Pons (tissue), 1 donor: ENCODE measurements at places on chromosomes 5 and 9.
A peak's percentile ranks its signal among the peaks of the same experiment; 100 is the strongest.

- DNase-seq: no peak
Observed at GRCh38 chr9:105194234-105194633, 50.2 kb upstream of the SLC44A1 start.

DNA sequence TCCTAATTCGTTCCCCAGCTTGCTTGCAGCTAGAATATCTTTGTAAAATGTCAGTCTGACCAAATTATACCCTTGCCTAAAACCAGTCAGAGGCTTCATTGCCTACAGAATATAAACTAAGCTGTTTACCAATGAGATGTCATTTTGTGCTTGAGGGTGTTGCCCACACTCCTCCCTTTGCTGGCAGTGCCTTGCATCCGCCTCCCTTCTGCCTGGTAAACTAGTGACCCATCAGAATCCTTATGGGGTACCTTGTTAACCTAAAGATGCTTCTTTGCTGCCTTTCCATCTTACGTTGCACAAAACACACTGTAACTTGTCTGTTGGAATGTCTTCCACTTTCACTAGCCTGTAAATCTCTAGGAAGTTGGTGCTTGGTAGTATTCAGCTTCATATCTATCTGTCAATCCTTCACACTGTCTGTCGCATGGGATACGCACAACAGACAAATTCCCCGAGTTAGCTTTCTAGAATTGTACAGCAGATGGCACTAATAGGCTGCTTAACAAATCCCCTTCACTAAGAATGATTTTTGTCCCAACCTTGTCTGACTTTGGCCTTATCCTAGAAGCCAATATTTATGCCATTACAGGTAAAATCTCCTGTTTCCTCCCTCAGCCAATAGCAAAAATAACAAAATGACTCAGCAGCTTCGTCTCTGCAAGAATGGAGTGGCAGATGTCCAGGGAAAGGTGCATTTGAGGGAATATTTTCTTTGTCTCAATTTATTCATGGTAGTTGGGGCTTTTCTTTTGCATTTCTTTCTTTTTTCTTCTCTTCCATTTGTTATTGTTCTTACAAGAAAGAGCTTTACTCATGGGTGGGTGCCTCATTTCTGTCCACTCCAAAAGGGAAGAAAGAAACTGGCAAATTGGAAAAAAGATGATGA is 3.0 kb downstream of the NUDT2 start:
- DNase-seq: peak; percentile 97

DNA sequence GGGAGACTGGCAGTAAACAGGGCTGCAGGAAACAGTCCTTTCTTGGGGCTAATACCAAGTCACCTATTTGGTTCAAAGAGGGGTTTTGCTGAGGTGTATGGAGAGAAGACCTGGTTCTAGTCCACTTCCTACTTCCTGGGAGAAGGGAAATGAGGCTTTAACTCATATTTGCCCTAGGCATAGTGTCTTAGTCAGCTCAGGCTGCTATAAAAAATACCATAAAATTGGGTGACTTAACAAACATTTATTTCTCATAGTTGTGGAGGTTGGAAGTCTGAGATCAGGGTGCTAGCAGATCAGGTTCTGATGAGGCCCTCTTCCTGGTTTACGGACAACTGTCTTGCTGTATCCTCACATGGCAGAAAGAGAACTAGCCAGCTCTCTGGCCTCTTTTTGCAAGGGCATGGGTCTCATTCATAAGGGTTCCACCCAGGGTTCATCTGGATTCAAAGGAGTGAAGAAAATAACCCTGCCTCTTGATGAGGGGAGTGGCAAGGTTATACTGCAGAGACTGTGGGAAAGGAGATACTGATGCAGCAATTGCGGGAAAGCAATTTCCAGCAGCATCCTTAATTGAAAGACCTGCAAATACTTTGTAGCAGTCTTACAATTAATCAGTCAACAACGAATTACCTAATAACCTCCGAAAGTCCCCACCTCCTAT is 40.5 kb downstream of the ANKDD1B start:
- no peak for DNase-seq

DNA sequence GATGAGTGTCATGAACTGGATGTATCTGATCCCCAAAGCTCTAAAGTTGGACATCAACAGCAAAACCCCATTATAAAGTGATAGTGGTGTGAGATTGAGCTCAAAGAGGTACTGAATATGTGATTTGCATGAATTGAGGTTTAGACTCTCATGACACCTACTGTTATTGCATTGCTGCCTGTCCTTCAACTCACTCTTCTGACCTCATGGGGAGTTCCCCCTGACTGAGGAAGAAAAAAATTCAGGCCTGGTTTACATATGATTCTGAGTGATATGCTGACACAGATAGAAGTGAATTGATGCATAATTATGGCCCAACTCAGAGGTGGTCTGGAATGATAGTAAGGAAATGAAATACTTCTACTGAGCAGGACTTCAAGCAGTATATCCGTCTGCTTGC is 76.2 kb upstream of the CHD1 start:
- DNase-seq: no peak

DNA sequence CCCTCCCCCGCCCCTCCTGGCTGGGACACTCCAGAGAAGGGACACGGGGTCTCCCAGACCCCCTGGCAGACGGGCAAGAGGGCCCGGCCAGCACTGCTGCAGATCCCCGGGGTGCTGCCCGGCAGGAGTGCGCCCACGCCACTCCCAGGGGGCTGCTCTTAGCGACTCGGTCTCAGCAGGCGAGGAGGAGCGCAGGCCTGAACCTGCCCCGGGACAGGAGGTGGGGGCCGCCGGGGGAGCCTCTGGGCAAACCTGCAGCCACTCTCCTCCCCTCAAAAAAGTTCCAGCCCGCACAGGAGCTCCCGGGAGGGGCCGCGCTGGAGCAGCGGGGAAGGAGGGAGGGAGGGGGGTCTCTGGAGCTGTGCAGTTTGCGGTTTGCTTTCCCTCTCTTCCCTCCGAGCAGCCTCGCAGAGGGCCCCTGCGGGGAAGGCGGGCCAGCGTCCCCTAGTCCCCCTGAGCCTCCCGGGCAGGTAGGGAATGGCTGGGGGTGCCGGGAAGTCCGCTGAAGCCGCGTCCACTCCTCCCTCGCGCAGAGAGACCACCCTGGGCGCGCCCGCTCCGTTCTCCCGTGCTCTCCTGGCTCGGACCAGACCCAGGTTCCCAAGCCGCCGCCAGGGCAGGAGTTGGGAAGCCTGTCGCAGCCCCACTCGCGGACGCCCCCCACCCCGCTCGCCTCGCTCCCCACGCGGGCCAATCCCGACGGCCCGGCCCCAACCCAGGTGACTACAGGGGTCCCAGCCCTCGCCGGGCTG is 44.2 kb downstream of the NACC2 start:
- DNase-seq: no peak

DNA sequence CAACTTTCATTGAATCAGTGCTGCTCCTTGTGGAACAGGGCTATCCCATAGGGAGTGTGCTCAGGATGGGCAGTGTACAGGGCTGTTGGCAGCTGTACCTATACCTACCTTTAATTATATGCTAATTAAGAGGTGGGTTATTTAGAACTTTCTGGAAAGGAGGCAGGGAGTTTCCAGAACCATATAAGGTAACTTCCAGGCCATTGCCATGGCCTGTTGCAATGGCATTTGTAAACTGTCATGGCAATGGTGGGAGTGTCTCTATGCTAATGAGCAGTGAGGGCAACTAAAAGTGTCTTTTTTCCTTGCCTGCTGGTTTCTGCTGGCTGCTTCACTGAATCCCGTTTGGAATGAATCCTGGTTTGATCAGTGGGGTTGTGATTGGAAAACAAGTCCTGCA is 2.3 kb upstream of the ARHGAP26 start:
- DNase-seq: no peak

- no peak for DNase-seq
Observed at GRCh38 chr5:20286512-20286911, 298.5 kb upstream of the CDH18 start.

- peak; percentile 57 for DNase-seq
Observed at GRCh38 chr5:88664645-88665044, 218.3 kb downstream of the MEF2C start.

DNA sequence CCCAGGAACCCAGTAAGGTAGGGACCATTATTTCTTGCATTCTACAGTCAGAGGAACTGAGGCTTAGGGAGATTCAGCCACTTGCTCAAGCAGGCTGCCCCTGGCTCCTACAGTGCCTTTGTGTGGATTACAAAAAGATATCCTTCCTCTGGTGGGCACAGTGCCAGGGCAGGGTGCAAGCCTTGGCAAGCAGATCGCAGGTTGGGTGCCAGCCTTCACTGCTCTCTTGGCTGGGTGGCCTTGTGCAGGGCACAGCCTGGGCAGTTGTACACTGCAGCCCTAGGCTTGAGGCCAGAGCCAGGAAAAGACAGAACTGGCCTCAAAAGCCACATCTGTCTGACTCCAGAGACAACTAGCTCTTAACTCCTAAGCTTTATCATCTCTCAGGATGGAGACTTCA is 15.0 kb downstream of the DOCK2 start:
- DNase-seq: peak; percentile 11

DNA sequence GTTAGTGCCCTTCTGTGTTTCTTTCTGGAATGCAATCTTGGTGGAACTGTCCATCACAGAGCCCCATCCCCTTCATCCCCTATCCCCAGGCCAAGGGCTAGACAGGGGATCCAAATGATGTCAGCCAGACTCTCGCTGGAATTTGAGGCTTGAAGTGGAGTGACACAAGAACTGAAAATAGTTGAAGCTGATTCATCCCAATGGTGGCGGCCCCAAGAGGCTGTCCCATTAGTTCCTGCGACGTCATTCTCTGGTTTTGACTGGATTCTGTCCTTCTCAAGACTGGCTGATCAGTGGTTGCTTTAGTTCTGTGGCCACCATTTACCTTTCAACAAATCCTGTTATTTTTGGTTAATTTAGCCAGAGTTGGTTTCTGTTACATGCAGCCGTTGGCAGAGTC is 59.9 kb downstream of the SUB1 start:
- no peak for DNase-seq

- DNase-seq: no peak
Observed at GRCh38 chr5:69497006-69497520, 4.5 kb downstream of the OCLN start.

GRCh38 chr5:68406767-68407241 is 191.2 kb downstream of the PIK3R1 start:
- DNase-seq: no peak

GRCh38 chr5:171315386-171315891 is 6.4 kb downstream of the TLX3 start:
- DNase-seq: no peak

DNA sequence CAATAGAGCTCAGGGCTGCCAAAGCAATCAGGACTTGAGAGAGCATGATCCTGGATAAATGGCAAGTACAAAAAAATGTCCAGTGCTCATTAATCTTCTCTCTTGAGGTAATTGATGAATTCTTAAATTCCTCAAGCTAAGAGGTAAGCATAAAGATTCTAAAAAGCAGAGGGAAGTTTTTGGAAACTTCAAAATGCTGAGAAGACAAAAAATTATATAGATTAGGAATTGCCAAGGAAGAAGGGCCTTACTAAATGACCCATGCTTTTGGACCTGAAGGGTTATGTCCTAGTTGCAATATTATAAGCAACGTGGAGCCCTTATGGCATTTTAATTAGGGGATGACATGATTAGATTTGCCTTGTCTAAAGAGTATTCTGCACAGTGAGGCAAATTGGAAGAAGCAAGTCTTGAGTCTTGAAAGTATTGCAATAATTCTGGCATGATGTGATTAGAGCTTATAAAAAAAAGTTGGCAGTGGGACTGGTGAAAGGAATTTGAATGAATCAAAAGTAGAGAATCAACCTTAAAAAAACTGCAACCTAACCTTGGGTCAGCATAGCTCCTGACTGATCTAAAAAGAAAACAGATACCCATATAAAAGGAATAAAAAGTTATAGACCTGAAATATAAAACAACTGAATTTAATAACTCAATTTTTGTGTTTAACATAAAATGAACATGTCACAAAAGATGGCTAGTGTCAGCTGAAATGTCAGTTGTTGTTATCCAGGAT is 323.8 kb upstream of the ARRDC3 start:
- DNase-seq: no peak

GRCh38 chr9:109912726-109913460 is 132.9 kb downstream of the PALM2AKAP2 start:
- DNase-seq: no peak

DNA sequence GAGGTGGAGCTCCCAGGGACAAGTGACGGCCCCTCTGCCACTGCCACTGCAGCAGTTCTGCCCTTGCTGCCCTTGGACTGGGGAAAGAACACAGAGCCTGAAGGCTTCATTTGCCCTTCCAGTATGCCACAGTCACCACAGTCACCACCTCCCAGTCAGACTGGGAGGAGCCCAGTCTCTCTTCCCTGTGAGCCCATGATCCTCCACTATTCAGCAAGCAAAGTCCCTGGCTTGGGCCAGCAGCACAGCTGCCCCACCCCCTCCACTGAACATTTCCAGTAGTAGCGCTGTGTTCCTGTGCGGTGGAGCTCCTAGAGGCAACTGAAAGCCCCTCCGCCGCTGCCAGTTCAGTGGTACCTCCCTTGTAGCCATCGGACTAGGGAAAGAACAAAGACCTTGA is 329.4 kb downstream of the MAN2A1 start:
- DNase-seq: no peak

GRCh38 chr9:129750013-129750638 is 2.7 kb downstream of the PTGES start:
- no peak for DNase-seq

DNA sequence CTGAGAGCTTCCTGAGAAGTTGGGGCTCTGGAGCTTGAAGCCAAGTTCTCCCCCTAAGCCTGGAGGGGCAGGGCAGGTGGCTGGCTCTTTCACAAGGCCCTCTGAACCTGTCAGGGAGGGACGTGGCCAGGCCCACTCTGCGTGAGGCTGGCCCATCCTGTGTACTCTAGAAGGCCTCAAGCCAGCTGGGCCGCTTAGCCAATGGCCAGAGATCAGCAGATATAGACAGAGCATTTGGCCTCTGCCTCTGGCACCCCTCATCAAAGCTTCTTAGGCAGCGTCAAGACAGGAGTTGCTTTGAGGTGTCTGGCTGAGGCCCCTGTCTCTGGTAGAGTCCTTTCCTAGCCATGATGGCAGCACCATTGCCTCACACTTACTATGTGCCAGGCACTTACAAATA is 105.6 kb downstream of the FGF18 start:
- no peak for DNase-seq

- no peak for DNase-seq
Observed at GRCh38 chr5:16791904-16792597, 144.0 kb downstream of the MYO10 start.

- no peak for DNase-seq
Observed at GRCh38 chr9:7387840-7388239, 411.7 kb downstream of the DMAC1 start.

DNA sequence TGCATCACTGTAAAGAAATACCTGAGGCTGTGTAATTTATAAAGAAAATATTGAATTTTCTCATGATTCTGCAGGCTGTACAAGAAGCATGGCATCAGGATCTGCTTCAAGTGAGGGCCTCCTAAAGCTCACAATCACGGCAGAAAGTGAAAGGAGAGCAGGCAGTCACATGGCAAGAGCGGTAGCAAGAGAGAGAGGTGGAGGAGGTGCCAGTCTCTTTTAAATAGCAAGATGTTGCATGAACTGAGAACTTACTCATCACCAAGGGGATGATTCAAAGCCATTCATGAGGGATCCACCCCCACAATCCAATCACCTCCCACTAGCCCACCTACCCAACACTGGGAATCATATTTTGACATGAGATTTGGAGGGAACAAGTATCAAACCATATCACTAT is 184.5 kb upstream of the PAPPA start:
- DNase-seq: no peak

- DNase-seq: no peak
Observed at GRCh38 chr5:74945561-74946165, 79.5 kb upstream of the FAM169A start.

GRCh38 chr5:141664733-141665461 is 13.7 kb upstream of the FCHSD1 start:
- DNase-seq: peak; percentile 71

- no peak for DNase-seq
Observed at GRCh38 chr9:136803551-136804508, 3.9 kb upstream of the RABL6 start.
